ENCODE measurements at places on chromosomes 4 and X. TPM values are rescaled to one million over a fixed set of nuclear protein-coding genes. Genes with fewer than 3 reads are reported as not detected.

GRCh38 chrX:149682031-149682430, 29.8 kb upstream of the MAGEA11 start:
- peak; percentile 53 for DNase-seq

GRCh38 chr4:182649698-182650477, 267.3 kb downstream of the DCTD start:
- peak; percentile 34 for DNase-seq

DNA sequence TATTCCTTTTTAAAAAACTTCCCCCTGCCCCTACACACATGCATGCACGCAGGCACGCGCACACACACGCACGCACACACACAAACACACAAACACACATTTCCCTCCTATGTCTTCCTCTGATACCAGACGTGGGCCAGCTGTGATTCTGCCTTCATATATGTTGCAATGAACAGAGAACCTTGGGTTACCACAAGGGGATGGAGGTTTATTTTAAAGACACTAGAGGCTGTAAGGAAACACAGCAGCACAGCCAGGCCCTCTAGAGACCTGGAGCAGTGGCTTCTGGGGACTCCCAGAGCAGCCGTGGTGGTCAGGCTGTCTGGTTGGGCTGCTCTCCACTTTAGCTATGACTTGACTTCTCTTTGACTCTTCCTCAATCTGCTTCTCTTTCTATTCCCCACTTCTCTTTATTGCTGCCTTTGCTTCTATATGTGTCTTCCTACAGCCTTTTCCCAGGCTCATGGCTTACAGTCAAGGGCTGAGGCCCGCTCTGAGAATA, 3.2 kb upstream of the TLR10 start:
- DNase-seq, result no peak

GRCh38 chr4:153486281-153487151, 20.4 kb downstream of the TMEM131L start:
- peak; percentile 58 for DNase-seq

- no peak for DNase-seq
Observed at GRCh38 chr4:24871210-24871609, 41.6 kb downstream of the CCDC149 start.

GRCh38 chr4:62232814-62233213, 1032.7 kb downstream of the ADGRL3 start:
- no peak for DNase-seq

DNA sequence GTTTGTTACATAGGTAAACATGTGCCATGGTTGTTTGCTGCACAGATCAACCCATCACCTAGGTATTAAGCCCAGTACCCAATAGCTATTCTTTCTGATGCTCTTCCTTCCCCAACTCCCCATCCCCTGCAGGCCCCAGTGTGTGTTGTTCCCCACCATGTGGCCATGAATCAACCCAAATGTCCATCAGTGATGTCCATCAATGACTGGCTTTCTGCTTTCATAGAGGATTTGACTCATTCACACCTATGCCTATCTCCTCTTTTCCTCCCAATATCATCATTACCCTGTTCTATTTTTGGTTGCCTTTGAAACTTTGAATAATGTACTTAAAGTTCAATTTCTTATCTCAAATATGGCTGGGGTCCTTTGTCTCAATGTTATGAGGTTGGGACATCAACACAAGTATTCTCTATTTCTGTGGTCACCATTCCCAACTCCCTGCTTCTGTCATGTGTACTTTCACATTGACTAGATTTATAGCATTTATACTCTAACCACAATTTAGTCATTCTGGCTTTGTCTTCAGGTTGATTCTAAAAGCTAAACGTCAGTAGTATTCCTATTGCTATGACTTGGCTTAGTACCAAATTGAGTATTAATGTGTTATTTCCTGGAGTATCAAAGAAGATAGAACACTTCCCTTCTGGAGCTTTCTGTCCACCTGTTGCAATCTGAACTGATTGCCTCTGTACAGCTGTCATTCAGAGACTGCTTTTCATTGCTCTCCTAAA, 107.2 kb downstream of the TAB3 start:
- no peak for DNase-seq

DNA sequence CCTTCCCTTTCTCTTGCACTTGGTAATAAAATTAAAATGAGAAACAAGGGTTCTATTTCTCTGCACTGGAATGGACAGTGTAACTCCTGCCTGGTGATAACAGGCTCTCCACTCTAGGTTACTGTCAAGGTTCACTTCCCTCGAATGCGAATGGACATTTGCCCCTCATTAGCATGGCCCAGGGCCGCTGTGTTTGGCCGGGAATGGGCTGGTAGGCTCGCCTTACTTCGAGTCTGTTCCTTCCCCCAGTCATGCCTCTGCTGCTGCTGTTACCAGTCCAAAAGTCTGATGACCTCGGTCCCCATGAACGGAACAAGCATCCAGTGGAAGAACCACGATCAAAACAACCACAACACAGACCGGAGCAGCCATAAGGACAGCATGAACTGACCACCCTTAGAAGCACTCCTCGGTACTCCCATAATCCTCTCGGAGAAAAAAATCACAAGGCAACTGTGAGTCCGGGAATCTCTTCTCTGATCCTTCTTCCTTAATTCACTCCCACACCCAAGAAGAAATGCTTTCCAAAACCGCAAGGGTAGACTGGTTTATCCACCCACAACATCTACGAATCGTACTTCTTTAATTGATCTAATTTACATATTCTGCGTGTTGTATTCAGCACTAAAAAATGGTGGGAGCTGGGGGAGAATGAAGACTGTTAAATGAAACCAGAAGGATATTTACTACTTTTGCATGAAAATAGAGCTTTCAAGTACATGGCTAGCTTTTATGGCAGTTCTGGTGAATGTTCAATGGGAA, 61.5 kb downstream of the EDNRA start:
- DNase-seq, result no peak

DNA sequence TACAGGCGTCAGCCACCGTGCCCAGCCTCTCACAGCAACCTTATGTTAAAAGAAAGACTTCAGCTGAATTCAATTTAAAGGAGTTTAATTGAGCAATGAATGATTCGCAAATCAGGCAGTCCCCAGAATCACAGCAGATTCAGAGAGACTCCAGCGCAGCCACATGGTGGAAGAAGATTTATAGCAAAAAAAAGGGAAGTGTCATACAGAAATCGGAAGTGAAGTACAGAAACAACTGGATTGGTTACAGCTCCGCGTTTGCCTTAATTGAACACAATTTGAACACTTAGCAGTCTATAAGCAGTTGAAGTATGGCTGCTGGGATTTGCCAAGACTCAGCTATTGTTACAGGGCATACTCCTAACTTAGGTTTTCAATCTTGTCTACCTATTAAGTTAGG, 19.8 kb downstream of the CENPVL3 start:
- DNase-seq, result no peak

- DNase-seq, result no peak
Observed at GRCh38 chr4:8082517-8083055, 76.0 kb downstream of the ABLIM2 start.

The NDP gene
- not detected for total RNA-seq

The PLXNB3 gene
- total RNA-seq, result 1.9 TPM

The TXLNG gene
- 87.8 TPM for total RNA-seq

The KDM6A gene
- total RNA-seq, result 42.8 TPM

The SULT1B1 gene
- total RNA-seq, result not detected
